ENCODE measurements at places on chromosomes 1 and 21.

DNA sequence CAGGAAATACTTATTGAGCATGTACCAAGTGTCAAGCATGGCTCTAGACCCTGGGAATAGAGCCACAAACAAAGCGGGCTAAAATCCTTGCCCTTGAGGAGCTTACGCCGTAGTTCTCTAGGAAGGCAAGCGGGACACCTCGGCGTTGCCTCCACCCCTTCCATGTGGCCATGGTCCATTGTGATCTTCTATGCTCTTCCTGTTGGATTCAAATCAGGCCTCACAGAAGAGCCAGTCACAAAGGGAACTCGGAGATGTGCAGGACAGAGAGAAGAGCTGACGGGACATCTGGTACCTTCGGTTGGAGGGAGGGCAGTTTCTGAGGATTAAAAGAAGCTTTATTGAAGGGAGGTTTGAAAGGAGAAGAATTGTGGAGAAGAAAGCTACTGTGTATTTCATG lies 129.3 kb downstream of the TMEM53 start:
- DNase-seq = no peak

- DNase-seq = no peak
These were observed 54.5 kb downstream of the PAPPA2 start for GRCh38 chr1:176517484-176517883.

DNA sequence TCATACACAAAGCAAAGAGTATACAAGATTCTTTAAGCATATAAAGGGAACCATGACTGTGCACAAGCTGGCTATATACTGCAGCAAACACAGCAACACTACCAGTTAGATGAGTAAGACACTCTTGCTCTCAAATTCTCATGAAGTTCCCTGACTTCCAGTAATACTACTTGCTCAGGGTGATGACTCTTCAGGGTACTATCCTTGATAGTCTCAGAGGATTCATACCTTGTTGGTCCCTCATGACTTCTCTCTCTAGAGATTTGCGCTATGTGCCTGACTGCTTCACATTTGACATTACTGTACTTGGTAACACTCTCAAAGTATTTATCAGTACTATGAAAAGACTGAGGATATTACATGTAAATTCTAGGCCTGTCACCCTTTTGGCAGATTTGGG lies 159.8 kb upstream of the ZRANB2 start:
- DNase-seq = no peak

GRCh38 chr1:116365353-116365780 lies 7.7 kb upstream of the ATP1A1 start:
- DNase-seq = no peak

GRCh38 chr1:201594575-201595245 lies 55.8 kb downstream of the NAV1 start:
- no peak for DNase-seq

DNA sequence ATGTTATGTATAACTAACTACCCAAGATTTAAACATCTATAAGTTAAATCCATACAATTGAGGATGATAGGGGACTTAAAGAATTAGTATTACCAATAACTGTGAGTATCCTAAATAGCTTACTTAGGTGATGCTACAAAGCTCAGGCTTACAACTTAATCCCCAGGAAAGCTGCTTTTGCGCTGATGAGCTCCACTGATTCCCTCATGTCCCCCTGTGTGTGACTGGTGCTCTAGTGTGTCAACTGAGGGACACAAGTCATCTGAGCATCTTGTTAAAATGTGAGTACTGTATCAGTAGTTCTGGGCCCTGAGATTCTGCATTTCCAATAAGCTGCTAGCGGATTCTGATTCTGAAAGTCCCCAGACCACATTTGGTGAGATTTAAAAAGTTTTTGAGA lies 1458.8 kb downstream of the MRPL39 start:
- DNase-seq = no peak

DNA sequence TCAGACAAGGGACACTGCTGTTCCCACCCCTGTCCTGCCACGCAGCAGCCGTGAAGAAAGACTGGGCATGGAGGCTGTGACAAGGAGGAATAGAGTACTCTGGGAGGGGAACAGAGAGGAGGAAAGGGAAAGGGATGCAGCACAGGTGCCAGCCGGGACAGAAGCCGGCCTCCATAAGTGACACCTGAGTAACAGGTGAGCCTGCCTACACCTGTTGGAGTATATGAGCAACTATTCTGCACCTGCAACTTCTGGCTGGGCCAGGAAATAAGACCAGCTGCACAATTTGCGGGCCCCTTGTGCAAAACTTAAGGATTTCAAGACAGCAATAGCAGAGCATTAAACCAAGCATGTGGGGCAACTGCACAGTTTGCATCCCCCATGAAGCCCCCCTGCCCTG lies 72.5 kb upstream of the GOLT1A start:
- no peak for DNase-seq

- DNase-seq = no peak
These were observed 151.6 kb downstream of the SDCCAG8 start for GRCh38 chr1:243407284-243408018.

- no peak for DNase-seq
These were observed 64.2 kb downstream of the PGBD5 start for GRCh38 chr1:230361941-230362340.

- DNase-seq = no peak
These were observed 556.7 kb downstream of the DPYD start for GRCh38 chr1:97364086-97364485.

DNA sequence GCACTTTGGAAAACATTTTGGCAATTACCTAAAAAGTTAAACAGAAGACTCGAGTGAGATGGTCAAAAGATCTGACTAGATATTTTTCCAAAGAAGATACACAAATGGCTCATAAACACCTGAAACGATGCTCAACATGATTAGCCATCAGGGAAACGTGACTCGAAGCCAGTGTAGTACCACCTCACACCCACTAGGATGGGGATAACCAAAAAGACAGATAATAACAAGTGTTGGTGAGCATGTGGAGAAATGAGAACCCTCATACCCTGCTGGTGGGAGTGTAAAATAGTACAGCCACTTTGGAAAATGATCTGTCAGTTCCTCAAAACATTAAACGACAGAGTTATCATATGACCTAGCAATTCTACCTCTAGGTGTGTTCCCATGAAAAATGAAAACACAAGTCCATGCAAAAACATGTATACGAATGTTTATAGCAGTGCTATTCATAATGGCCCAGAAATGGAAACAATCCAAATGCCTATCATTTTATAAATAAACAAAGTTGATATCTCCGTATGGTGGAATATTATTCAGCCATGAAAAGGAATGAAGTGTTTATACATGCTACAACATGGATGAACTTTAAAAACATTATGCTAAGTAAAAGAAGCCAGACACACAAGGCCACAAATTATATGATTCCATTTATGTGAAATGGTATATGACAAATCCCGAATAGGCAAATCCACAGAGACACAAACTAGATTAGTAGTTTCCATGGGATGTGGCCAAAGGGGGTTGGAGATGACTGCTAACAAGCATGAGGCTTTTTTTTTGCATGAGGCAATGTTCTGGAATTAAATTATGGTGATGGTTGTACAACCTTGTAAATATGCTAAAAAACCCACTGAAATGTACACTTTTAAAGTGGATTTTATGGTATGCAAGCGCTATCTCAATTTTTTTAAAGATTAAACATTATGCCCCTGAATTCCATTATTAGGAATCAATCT lies 625.3 kb downstream of the KIF26B start:
- no peak for DNase-seq

DNA sequence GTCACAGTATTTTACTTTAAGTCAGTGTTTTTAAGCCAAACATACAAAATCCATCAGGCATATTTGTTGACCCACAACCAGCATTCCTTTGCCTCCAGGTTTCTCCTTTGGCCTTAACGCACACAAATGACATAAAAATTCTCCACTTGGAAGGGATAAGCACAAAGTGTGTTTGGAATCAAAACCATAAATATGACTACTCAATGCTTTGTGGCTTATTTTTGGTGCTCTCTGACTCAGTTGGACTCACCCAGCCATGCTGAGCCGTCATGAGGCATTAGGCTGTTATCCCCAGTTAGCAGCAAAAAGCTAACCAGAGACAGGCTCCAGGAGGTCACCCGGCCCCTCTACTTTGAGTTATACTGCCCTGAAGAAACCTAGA lies 948 bp downstream of the PRUNE1 start:
- DNase-seq = no peak

GRCh38 chr1:53629101-53629691 lies 109.8 kb downstream of the GLIS1 start:
- DNase-seq = no peak

GRCh38 chr1:157390651-157391050 lies 161.7 kb downstream of the FCRL5 start:
- no peak for DNase-seq

DNA sequence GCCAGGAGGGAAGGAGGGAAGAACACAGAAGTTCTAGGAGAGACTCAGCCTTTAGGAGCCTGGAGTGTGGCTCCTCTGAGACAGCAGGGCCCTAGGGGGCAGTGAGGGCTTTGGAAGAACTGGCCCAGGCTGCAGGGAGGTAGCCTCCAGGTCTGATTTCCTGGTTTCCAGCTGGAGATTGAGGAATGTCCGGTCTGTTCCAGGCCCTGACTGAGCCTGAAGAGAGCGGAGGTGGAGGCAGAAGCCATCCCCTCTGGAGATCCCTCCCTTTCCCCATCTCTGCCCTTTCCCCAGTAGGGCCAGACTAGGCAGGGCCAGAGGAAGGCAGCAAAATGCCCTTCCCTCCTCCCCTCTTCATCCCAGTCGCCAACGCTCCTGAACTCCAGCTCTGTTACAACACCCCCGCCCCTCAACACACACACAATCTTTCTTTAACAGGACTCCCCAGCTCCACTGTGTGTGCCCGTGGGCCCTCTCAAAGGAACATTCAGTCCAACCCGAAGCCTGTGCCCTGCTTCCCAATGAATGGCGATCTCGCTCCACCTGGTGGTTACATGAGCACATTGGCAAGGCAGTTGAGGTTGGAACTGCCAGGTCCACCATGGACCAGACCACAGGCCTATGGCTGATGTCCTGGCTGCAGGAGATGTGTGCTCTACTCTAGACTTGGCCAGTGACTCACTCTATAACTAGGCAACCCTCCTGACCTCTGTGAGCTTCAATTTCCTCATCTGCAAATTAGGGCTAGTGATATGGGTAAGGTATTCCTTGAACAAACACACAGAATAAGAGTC lies 32.0 kb downstream of the MAP7D1 start:
- peak; percentile 64 for DNase-seq

DNA sequence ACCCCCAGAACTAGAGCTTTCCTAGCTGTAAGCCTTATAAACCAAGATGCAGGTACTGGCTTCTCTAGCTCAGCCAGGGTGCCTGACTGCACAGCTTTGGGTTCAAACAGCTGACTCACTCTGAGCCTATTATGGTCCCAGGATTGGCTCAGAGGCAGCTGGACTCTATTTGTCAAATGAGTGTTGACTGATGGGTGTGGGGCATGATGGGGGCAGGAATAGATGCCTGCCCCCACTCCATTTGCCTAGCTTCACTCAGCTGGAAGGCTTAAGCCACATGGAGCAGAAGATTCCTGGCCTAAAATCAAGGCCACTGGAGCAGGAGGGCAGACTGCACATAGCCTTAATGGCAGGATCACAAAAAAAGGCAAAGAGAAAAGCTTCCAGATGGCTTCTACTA lies 90.5 kb downstream of the PIK3R3 start:
- no peak for DNase-seq

- no peak for DNase-seq
These were observed 152.5 kb downstream of the TIAM1 start for GRCh38 chr21:31191553-31191952.

- no peak for DNase-seq
These were observed 130.2 kb downstream of the CAPN8 start for GRCh38 chr1:223535319-223535718.

- no peak for DNase-seq
These were observed 31.7 kb upstream of the HAO2 start for GRCh38 chr1:119336848-119337247.

GRCh38 chr21:41808094-41808493 lies 41.2 kb upstream of the RIPK4 start:
- no peak for DNase-seq

DNA sequence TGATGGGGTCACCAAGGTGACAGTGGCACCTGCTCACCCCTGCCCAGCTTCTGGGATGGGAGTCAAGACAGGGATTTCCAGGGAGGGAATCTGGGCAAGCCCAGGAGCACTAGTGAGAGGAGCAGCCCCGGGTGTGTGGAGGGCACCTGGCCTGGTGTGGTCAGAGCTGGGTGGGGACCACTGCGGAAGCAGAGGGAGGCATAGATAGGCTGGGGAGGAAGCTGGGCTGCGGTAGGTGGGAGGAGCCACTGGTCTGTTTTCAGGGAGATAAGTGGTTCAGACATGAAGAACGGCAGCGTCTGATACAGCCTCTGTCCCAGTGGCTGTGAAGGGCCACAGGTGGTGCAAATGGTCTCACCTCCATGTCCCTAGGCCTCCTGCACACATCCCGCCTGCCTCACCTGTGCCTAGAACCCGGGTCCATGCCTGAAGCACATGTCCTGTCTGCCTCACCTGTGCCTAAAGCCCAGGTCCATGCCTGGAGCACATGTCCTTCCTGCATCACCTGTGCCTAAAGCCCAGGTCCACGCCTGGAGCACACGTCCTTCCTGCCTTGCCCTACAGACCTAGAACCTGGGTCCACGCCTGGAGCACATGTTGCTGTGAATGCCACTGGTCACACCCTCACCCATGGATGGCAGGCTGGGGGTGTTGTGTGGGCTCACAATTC lies 325.9 kb upstream of the AJAP1 start:
- no peak for DNase-seq

Data from T-helper 22 cell (primary cell).